ENCODE measurements at places on chromosomes 1 and 21.
A peak's percentile ranks its signal among the peaks of the same experiment; 100 is the strongest.

DNA sequence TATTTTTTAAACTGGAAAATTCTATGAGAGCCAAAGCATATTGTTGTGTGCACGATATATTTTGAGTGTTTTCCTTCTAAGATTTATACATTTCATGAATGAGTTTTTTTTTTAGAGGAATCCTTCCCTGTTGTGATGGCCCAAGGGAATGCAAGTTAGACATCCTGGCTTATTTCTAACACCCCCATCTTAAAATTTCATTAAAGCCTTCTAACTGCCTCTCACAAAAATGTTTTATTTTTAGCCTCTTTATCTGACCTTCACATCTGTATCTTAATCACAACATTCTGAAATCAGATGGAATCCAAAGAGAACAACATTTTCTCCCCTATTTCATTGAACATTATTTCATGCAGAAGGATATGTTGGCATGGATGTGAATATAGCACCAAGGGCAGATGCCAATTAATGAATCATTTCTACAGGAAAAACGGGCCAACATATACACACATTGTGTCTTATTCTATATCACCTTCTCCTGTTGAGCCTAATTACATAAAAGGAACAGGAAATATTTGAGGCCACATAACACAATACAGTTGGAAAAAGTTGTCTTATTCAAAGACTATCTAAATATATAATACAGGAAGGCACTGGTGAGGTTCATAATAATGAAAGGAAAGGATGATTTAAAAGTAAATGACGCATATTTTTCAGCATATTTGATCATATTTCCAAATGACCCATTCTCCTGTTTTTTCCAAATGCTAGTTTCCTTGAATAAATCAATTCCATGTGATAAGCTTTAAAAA is 455.5 kb downstream of the TTLL7 start:
- no peak for DNase-seq

DNA sequence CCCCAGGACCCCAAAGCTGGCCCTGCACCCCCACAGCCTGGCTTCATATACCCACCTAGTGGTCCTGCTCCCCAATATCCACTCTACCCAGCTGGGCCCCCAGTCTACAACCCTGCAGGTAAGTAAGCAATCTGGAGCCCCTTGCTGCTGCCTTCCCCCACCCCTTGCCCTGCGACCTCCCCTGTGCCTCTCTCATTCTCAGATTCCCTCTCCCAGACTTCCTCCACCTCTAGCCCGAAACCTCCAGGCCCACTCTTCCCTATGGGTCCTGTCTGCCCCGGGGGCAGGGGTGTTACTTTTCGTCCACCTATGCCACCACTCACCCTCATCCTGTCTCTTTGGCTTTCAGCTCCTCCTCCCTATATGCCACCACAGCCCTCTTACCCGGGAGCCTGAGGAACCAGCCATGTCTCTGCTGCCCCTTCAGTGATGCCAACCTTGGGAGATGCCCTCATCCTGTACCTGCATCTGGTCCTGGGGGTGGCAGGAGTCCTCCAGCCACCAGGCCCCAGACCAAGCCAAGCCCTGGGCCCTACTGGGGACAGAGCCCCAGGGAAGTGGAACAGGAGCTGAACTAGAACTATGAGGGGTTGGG is 2.9 kb downstream of the SHISA4 start:
- DNase-seq, result no peak

DNA sequence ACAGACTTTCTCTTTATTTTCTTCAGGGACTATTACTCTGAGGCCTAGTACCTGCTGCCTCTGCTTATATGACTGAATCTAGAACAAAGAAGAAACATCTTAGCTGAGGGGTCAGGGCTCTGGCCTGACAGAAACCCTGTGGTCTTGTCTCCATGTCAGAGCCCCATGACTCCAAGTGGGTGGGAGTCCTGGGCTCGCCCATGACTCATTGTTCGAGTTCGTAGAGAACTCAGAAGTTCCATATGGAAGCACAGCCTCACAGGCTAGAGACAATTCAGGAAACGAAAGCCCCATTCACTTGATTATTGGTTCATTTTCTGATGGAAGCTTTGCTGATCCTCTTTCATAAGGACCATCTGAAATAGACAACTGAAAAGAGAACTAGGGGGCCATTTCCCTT is 73.2 kb downstream of the CD58 start:
- peak; percentile 67 for DNase-seq

DNA sequence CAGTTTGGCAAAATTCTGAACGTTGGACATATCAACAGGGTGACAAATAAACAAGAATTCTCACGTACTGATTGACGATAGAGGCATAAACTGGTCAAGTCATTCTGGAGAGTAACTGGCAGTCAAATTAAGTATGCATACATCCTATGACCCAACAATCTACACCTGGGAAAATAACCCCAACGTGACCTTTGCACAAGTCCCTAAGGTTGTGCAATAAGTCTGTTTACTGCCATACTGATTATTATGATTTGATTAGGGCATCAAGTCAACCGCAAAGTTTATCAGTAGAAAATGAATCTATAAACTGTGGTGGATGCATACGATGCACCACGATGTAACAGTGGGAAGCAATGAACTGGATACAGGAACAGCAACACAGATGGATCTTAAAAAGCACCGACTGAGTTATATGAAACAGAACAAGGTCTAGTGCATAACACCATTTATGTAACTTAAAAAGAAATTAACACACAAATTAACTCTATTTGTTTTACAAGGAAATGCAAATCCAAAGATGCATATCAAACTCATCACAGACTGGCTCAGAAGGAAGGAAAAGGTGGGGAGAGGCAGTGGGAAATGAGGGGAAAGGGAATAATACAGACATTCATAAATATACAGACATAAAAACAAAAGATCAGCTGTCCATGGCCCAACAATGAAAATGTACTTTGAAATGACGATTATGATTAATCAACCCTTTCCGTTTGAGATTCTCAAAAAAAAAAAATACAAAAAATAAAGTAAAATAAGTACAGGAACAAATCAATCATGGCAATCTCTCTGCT is 41.0 kb upstream of the SEC16B start:
- DNase-seq, result no peak

DNA sequence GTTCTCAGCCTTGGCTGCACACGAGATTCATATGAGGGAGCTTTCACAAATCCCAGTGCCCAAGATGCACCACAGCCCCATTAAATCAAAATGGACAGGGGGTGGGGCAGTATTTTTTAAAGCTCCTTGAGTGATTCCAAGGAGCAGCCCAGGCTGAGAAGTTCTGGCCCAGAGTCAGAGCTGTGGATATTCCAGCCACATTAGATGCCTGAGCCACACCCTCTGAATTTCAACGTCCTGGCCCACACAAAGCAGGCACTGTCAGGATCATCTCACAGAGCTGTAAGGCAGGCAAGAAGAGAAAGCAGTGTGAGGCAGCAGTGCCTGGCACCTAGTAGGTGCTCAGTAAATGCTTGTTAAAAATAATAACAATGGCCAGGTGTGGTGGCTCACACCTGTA is 37.4 kb downstream of the PAX7 start:
- DNase-seq, result no peak

DNA sequence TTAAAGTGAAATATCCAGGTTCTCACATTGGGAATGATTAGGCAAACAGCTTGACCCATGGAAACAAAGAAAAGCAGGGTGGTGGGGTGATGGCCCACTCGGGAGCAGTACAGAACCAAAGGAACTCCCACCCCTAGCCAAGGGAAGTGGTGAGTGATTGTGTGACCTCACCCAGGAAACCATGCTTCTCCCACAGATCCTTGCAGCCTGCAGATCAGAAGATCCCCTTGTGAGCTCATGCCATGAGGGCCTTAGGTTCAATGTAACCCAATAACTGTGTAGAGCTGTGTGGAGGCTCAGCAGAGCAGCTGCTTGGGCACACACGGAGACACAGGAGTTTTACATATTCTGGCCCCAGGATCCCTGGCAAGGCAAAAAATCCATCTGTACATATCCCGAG is 311.8 kb upstream of the DPYD start:
- DNase-seq, result no peak

- DNase-seq, result no peak
These were observed 3.9 kb upstream of the FAM151A start for GRCh38 chr1:54627196-54627595.

GRCh38 chr21:27480841-27481261 is 514.0 kb upstream of the ADAMTS5 start:
- peak; percentile 78 for DNase-seq

DNA sequence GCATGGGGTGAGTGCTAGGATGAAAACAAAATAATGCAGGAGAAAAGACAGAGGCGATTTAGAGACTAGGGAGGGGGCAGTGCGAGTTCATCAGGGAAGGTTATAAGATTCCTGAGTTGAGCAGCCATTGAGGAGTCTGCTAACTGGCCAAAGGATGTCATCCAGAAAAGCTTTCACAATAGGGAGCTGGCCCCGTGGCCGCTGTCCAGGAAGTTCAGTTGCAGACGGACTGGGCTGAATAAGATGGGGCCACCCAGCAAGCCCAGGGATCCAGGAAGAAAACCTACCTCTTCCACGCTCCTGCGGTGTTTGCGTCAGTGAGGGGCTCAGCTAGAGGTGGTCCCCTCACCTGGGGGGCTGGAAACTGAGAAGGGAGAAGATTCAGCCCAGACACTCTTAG is 4.0 kb upstream of the PKP1 start:
- DNase-seq, result peak; percentile 80

GRCh38 chr1:159779403-159779851 is 1.3 kb upstream of the DUSP23 start:
- DNase-seq, result peak; percentile 48

DNA sequence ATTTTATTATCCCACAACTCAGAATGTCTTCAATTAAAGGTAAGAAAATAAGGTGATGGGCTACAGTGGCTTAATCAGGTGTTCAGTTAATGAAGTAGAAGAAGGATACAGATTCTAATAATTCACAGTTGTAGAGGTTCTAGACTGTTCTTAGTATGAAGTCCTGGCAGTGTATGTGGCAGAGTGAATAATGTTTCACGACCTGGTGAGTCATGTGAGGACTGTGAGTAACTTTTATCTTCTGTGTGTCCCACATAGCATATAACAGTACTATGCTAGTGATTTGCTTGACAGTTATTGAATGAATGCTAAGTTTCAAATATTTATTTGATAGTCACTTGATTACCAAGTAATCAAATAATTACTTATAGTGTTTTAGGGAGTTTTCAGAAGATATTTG is 20.0 kb downstream of the SLC16A4 start:
- peak; percentile 65 for DNase-seq

GRCh38 chr1:81558291-81559076 is 242.2 kb upstream of the ADGRL2 start:
- no peak for DNase-seq

DNA sequence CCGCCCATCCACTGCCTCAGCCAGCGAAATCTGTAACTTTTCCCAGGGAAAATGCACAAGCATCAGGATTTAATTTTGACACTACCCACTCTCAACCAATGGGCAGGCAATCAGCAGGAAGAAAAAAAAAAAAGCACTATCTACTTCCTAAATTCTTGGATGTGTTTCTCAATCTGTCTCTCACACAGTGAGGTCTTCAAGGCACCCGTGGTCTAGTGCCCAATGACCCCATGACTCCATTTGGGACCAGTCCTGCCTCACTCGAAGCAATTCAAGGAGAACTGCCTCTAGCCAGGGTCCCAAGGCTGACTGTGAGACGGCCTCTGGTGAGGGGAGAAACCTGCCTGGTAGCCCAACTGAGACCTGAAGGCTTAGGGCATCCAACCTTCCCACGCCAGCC is 35.9 kb downstream of the CSF1 start:
- no peak for DNase-seq

GRCh38 chr1:181149326-181150125 is 61.0 kb downstream of the IER5 start:
- no peak for DNase-seq

DNA sequence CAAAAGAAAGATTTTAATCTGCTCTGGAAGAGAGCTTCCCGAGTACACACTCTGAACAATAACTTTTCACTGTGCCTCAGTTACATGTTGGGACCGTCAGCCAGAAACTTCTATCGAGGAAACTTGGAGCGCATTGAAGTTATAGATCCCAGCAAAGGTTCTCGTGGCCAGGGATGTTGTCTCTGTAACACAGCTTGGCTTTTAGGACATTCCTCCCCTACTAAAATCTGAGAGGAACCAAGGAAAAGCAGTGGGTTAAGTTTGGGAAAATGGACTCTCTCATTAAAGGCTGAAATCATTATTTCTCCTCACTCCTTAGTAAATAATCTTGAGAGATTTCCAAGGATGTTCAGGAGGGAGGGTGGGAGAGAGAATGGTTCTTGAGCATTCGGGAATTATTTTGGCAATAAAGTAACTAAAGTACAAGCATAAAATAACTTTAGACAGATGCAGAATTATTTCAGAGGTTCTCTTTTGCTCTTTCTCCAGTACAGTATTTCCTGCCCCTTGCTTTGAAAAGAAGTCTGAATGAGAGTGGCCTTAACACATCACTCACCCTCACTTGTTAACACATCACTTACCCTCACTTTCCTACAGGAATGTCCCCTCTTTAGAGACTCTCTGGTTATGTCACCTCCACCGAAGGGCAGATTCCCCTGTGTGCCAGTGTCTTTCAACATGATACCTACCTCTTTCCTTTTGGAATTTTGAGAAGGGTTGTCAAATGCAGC is 1.8 kb upstream of the NFIA start:
- no peak for DNase-seq

- no peak for DNase-seq
These were observed 126.6 kb upstream of the IFFO2 start for GRCh38 chr1:19083081-19083480.

DNA sequence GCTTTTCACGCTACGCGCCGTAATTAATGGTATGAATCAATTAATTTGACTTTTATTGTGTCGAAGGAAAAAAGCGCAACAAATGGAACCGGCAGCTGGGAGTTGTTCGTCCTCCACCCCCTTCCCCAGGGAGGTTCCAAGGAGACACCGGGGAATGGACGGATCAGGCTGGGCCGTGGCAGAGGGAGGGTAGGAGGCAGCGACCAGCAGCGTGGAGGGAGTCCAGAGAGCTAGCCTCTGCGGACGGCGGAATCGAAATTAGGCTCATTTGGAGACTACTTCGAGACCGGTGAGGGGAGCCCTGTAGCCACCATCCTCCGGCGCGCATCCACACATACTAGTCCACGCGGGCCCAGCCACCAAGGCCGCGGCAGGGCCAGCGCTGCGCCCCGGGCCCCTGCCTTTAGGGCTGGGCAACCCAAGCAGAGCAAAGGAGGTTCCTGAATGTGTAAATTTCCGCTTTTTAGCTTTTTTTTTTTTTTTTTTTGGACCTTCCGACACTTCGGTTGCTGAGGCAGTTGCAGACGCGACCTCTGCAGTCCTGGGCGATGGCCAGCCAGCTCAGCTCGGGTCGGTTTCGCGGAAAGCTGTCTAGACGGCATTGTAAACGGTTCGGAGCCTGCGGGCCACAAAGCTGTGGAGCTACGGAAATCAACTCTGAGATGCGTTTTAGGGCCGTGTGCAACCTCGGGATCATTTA is 2.2 kb upstream of the FOXD3 start:
- peak; percentile 21 for DNase-seq

DNA sequence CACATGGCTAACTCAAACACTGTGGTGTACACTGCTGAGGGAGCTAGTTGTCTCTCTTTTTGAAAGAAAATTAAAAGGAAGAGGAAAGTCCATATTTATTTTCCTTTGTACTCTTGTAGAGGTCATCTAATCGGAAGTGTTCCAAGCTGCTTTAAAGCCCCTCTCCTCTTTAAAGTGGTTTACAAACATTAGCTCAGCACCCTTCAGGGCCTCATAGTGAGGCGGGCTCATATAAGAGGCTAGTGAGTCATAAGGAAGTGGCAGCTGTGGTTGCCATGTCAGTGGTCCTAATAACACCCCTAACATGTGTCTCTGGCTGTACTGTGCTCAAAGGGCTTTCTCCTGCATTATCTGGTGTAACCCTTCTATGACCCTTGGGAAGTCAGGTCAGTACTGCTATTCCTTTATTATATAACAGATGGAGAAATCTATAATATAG is 104.4 kb upstream of the SERBP1 start:
- DNase-seq, result peak; percentile 79

All from foreskin fibroblast (primary cell).